ENCODE measurements at places on chromosomes 16 and 17. TPM values are rescaled to one million over a fixed set of nuclear protein-coding genes. Genes with fewer than 3 reads are reported as not detected.
A peak's percentile ranks its signal among the peaks of the same experiment; 100 is the strongest.

CACNG5 gene
- total RNA-seq, result not detected

PRSS22 gene
- total RNA-seq, result 12.9 TPM

RMI2 gene
- total RNA-seq, result 5.5 TPM

DNA sequence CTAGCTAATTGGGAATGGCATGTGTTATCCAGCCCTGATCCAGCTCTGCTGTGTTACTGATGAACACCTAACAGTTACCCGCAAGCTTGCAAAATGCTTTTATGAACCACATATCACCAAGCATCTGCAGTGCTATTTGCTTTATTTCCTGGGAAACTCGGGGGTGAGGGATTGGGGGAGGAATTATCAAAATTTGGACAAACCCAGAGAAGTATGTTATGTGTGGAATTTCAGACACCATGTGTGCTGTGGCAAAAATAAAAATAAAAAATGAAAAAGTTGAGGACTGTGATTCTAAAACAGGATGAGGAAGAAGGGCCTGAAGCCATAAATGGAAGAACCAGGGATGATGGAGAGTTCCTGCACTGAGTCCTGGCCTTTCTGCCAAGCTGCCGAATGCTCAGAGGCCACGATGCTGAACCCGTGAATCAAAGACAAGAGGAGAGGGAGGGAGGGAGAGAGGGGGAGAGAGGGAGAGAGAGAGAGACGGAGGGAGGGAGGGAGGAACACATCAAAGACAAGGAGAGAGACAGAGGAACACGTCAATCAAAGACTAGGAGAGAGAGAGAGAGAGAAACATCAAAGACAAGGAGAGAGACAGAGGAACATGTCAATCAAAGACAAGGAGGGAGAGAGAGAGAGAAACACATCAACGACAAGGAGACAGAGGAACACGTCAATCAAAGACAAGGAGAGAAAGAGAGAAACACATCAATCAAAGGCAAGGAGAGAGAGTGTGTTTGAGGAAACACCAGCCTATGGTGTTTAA lies 89.8 kb downstream of the MRM3 start:
- DNase-seq, result peak; percentile 42

GRCh38 chr16:47599512-47599911 lies 138.4 kb downstream of the PHKB start:
- no peak for DNase-seq
